A549 treated with Mapracorat at 1 μM for 4 hours (cell line): ENCODE measurements at places on chromosomes 5 and 9. TPM values are rescaled to one million over a fixed set of nuclear protein-coding genes. Genes with fewer than 3 reads are reported as not detected.

SLC34A3 gene
- total RNA-seq: 0.08 to 0.28 TPM (median 0.09 TPM) in 3 of 5 replicates, not detected in the others

CCDC127 gene
- total RNA-seq: 5.3 to 7.2 TPM (median 5.8 TPM) in 5 replicates

LSM11 gene
- total RNA-seq: 2.4 to 3.2 TPM (median 2.9 TPM) in 5 replicates

EPB41L4A gene
- 2.3 to 3.4 TPM (median 2.9 TPM) in 5 replicates for total RNA-seq

WNK2 gene
- 3.4 to 9.3 TPM (median 5.9 TPM) in 5 replicates for total RNA-seq

CDH9 gene
- not detected in 5 replicates for total RNA-seq

MEIKIN gene
- total RNA-seq: not detected in 5 replicates

C5orf47 gene
- total RNA-seq: 0.06 TPM in 1 of 5 replicates, not detected in the others

PDCD1LG2 gene
- 0.16 to 0.29 TPM (median 0.19 TPM) in 5 replicates for total RNA-seq

EQTN gene
- 0.22 TPM in 1 of 5 replicates, not detected in the others for total RNA-seq

IFNB1 gene
- not detected in 5 replicates for total RNA-seq

CDH18 gene
- total RNA-seq: not detected in 5 replicates

ACTBL2 gene
- 0.06 to 0.08 TPM in 2 of 5 replicates, not detected in the others for total RNA-seq

RMND5B gene
- total RNA-seq: 21.1 to 30.3 TPM (median 30.1 TPM) in 5 replicates

C5orf24 gene
- 18.2 to 28.2 TPM (median 25.3 TPM) in 5 replicates for total RNA-seq

PCDHA8 gene
- 0.05 to 0.07 TPM (median 0.06 TPM) in 4 of 5 replicates, not detected in the other for total RNA-seq

SHB gene
- total RNA-seq: 30.7 to 45.4 TPM (median 42.8 TPM) in 5 replicates

CCL27 gene
- total RNA-seq: 0.28 TPM in 1 of 5 replicates, not detected in the others

GIN1 gene
- 3.4 to 5.2 TPM (median 4.5 TPM) in 5 replicates for total RNA-seq
